Lower lobe of right lung (tissue), 2 donors: ENCODE measurements at places on chromosomes 5 and 9. TPM values are rescaled to one million over a fixed set of nuclear protein-coding genes. Genes with fewer than 3 reads are reported as not detected.
A peak's percentile ranks its signal among the peaks of the same experiment; 100 is the strongest.

- DNase-seq = no peak
These were observed 652.0 kb downstream of the MTRR start for GRCh38 chr5:8520917-8521316.

- peak; percentile 80 for DNase-seq
These were observed 60.1 kb upstream of the ZNF608 start for GRCh38 chr5:124806373-124807077.

The GPR107 gene
- total RNA-seq = 43.0 TPM

GRCh38 chr9:93898502-93899426, 56.4 kb downstream of the BARX1 start:
- DNase-seq = peak; percentile 34

The PCDHGA11 gene
- total RNA-seq = 3.2 TPM

The PCDHA12 gene
- total RNA-seq = 6.6 TPM

The THBS4 gene
- 2.9 TPM for total RNA-seq

- DNase-seq = no peak
These were observed 102.2 kb upstream of the CHD1 start for GRCh38 chr5:99030906-99031440.

The ANGPTL2 gene
- 11.4 TPM for total RNA-seq

- no peak for DNase-seq
These were observed 12.5 kb downstream of the PAIP2 start for GRCh38 chr5:139354186-139354585.

DNA sequence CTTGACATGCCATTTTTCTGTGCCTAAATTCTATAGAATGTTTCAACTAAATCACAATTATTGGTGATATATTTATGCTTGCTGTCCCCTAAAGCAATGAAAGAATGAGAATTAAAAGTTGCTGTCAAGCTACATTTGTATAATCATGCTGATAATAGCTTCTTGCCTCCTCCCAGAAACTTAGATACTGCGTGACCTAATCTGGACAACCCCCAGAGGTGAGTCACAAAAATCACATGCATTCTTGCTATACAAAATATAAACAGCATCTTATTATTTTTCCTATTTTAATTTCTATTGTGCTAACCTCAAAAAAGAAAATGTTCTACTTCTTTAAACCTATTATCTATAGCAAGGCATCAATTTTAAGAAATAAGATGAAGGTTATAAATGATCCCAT, 995.8 kb upstream of the ACO1 start:
- DNase-seq = no peak

The BSPRY gene
- total RNA-seq = 8.4 TPM

GRCh38 chr9:76729116-76729515, 35.1 kb upstream of the PCA3 start:
- no peak for DNase-seq

- DNase-seq = no peak
These were observed 661.0 kb upstream of the CDH18 start for GRCh38 chr5:20648981-20649380.

- DNase-seq = no peak
These were observed 91.1 kb upstream of the DMRT1 start for GRCh38 chr9:750249-750967.

DNA sequence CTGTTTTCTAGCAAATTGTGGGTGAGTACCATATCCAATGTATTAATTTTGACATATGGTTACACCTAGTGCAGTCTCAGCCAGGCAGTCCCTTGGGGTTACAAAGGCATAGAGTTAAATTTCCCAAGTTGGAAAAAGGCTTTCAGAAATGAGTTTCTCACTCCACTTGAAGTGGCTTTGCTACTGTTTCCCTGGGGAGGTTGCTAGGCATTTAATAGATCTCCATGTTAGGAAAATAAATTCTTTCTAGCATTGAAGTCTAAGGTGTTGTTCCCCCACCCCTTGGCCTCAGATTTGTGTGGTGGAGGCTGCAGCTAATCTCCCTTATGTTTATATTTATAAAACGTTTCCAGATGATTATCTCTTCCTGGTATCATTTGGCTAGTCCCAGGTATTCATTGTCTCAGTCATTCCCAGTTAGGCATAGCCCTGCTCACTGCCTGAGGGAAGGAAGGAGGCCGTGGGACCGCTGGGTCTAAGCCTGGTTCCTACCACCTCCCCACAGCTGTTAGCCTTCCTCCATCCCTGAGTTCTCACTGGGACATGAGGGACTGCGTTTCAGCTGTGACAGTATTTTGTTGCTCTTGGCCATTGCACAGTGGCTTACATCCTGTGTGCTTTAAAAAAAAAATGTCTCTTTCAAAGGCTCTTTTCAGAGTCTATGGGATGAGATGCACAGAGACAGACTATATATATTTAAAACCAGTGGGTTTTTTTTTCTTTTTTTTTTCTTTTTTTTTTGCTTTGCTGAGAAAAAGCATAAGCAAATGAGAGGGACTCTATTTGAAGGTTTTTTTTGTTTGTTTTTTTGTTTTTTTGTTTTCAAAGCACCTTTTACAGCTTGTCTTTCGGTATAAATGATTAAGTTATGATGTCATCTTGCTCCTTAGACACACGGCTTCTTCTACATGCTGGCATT, 121.5 kb downstream of the MAST4 start:
- DNase-seq = no peak

The CCDC69 gene
- total RNA-seq = 79.0 TPM

The FYB1 gene
- 51.0 TPM for total RNA-seq

DNA sequence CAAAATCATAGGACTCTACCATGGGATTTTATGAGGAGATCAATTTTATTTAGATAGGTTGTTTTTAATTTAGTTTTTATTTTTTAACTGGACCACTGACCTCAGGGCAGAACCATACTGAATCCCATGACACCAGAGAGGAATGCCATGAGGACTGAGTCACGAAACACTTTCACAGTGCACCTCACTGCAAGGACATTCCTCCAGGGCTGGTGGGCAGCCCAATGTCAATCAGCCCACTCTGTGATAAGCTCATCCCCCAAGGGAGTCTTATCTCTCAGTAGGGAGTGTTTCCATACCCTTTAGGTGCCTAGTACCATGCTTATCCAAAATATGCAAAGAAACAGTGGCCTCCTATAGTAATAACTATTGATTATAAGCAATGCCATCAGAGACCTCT, 224.5 kb upstream of the CDH6 start:
- no peak for DNase-seq

GRCh38 chr5:89545076-89545475, 662.1 kb upstream of the MEF2C start:
- DNase-seq = no peak

The PAPPA gene
- 2.2 TPM for total RNA-seq

The CER1 gene
- total RNA-seq = not detected

The NME5 gene
- total RNA-seq = 7.3 TPM

- DNase-seq = no peak
These were observed 63.3 kb downstream of the CSF2 start for GRCh38 chr5:132136906-132137305.

DNA sequence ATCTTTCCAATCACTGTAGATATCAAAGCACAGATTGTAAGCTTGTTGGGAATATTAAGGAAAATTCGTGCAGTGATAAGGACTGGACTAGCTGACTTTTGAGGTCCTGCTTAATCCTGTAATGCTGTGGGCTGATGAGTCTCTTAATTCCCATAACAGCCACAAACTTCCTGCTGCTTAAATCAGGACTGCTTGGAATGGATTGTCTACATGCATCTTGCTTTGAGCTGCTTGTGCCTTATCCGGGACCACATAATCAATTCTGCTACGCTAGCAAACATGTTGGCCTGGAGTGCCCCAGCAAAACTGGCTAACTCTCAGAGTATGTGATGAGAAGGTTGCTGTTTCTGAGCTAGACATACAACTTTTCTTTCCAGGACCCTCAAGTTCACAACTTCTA, 79.6 kb downstream of the SNCAIP start:
- no peak for DNase-seq

DNA sequence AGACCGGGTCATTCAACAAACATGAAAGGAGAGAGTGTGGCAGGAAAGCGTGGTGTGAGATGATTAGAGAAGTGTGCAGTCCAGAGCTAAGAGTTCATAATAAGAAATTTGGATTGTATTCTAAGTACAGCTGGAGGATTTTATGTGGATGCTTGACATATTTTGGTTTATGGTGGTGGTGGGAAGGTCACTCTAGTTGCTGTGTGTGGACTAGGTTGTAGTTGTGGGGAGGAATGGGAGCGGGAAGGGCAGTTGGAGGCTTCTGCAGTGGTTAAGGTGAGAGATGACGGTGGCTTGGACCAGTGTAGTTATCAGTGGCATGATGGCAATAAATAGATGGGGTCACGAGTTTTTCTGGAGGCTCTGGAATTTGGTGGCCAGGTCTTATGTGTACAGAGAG, 45.7 kb upstream of the GPR151 start:
- no peak for DNase-seq

The GMCL2 gene
- total RNA-seq = not detected

DNA sequence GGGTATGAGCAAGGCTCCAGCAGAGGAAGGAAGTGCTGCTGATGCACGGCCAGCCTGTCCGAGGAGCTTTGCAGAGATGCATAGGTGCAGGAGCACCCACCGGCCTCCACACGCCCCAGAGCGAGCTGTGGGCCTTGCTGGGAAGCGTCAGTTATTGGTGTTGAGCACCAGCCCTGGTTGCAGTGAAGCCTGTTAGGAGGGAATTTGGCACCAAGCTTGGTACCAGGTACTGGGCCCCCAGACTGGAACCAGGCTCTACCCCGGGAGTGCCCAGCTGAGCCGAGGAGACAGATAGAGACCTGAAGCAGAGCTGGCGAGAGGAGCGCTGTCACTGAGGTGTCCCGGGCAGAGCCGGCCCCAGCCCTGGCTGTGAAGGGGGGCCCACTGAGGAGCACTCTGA, 5.2 kb downstream of the TCF7 start:
- DNase-seq = no peak
